ENCODE measurements at places on chromosomes 13 and 19. TPM values are rescaled to one million over a fixed set of nuclear protein-coding genes. Genes with fewer than 3 reads are reported as not detected.

Gene FCGBP
- 83.1 TPM for total RNA-seq

Gene LPAR2
- total RNA-seq, result 11.0 TPM

Gene ZNF57
- total RNA-seq, result 3.1 TPM

Gene ANKLE1
- 1.7 TPM for total RNA-seq

Gene PHLDB3
- total RNA-seq, result 12.7 TPM

Gene PSG3
- total RNA-seq, result not detected

Gene ZIM2
- total RNA-seq, result 0.76 TPM
